ENCODE measurements at places on chromosomes 3 and 15. TPM values are rescaled to one million over a fixed set of nuclear protein-coding genes. Genes with fewer than 3 reads are reported as not detected.

The B3GALNT1 gene
- total RNA-seq, result 19.2 TPM

The MAGI1 gene
- total RNA-seq, result 46.1 TPM

GRCh38 chr3:29183346-29184087, 97.4 kb upstream of the RBMS3 start:
- no peak overlapping the region for H3K4me3 ChIP-seq
- H3K27ac ChIP-seq, result no peak overlapping the region
- no peaks in the 10 kb centered on the region for H3K27me3 ChIP-seq
- no peak for DNase-seq
- H3K36me3 ChIP-seq, result no peaks in the 10 kb centered on the region
- H3K4me1 ChIP-seq, result no peaks in the 10 kb centered on the region

- DNase-seq, result no peak
- no peaks in the 10 kb centered on the region for H3K36me3 ChIP-seq
- no peak overlapping the region for H3K4me3 ChIP-seq
- H3K27ac ChIP-seq, result no peak overlapping the region
- H3K4me1 ChIP-seq, result no peaks in the 10 kb centered on the region
Observed at GRCh38 chr3:36511791-36512486, 131.6 kb downstream of the STAC start.

The PLCH1 gene
- total RNA-seq, result 0.57 TPM

The MESP1 gene
- total RNA-seq, result 0.63 TPM

GRCh38 chr3:83807511-83807910, 1151.3 kb upstream of the CADM2 start:
- no peak for DNase-seq
- no peaks in the 10 kb centered on the region for H3K4me1 ChIP-seq
- H3K4me3 ChIP-seq, result no peak overlapping the region
- H3K36me3 ChIP-seq, result no peaks in the 10 kb centered on the region
- H3K27ac ChIP-seq, result no peak overlapping the region
- no peaks in the 10 kb centered on the region for H3K27me3 ChIP-seq

The TOMM70 gene
- 33.9 TPM for total RNA-seq

DNA sequence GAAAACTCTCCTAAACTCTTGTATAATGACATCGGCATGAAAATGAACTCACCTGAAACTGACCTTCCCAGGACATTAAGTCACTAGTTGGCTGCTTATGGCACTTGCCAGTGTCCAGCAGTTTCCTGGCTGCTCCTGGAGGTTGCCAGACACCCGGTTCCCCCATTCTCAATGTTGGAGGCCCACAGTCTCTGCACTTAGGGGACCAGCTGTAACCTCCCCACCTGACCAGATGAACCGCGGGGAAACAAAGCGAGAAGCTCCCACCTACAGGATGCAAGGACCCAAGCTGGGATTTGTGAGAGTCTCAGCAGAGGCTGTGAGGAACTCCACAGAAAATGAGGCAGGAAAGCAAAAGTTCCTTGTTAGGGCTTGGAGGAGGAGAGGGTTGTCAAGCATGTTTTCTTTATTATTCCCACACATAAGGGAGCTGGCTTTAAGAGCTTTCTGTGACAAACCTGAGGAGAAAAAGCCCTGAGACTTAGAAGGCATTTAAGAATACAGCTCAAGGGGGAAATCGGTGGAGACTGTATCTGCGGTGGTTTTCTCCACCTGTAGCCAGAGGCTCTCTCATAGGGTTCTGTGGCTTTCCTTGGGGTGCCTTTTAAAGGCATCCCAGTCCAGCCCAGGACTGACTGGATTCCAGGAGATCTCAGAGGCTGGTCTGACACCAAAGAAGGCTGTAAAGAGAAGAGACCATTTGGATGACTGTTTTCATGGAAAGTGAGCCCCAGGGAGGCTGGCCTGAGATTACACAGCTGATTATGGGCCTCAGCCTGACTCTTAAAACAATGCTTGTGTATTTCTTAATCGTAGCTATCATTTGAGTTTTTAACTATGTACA, 4.6 kb downstream of the TPM1 start:
- peak overlapping the region; percentile 90 for H3K27ac ChIP-seq
- peak overlapping the region; percentile 95 for H3K4me3 ChIP-seq
- H3K36me3 ChIP-seq, result peaks cover 6% of the 10 kb centered on the region
- DNase-seq, result no peak

The SUCLG2 gene
- 40.2 TPM for total RNA-seq

DNA sequence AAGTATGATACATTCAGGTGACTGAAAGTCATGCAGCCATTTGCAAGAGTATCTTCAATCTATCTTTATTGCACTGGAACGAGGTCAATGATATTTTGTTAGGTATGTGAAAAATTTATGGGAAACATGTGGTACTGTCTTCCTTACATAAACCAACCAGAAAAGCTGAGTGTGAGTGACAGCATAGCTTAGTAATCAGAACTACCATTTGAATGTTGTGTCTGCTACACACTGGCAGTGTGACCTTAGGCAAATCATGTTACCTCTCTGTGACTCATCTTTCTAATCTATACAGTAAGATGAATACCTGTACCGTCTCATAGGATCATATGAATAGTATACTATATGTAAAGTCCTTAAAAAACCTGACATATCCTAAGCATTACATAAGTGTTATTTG, 337.9 kb upstream of the IL12A start:
- H3K4me3 ChIP-seq, result no peak overlapping the region
- H3K4me1 ChIP-seq, result no peaks in the 10 kb centered on the region
- no peak overlapping the region for H3K27ac ChIP-seq
- H3K27me3 ChIP-seq, result no peaks in the 10 kb centered on the region
- no peak for DNase-seq

DNA sequence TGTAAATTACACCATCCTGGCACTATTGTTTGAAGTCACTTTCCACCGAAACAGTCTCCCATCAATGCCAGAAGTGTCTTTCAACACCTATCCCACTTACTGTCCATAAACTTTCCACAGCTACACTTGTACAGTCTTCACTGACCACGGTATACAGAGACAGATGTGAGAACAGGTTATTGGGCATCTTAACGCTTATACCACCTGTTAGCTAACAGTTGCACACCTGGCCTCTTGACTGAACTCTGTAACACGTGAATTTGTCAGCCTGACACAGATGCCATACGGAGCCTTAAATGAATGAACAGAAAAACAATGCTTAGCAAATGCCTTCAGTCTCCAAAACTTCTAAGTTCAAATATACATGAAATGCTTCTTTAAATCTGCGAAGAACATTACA, 440.5 kb downstream of the SHQ1 start:
- no peak overlapping the region for H3K4me3 ChIP-seq
- H3K4me1 ChIP-seq, result peaks cover 3% of the 10 kb centered on the region
- DNase-seq, result no peak

The TERC gene
- total RNA-seq, result 12.4 TPM

DNA sequence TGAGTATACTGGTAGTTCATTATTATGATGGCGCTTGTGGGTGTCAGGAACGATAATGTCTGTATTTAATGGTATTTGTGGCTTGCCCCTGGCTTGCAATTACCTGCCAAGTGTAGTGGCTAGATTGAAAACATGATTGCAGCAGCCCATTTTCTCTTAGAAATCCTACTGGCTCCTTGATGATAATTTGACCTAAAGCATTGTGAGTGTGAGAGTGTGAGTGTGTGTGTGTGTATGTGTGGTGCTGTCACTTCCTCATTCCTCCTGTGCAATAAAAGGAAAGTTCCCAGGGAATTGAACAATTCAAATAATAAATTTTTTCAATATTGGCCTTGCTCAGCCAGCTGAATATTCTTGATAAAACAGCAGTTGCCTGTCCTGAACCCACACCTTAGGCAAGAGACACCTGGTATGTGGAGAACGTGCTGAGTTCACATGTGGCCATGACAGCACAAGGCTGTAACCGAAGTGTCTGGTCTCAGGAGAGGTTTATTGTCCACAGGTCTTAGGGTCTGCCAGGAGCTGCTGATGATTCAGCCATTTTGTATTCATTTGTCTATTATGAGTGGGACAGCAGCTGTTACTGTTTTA, 193.3 kb downstream of the CD47 start:
- no peak overlapping the region for H3K4me3 ChIP-seq
- H3K27ac ChIP-seq, result no peak overlapping the region
- H3K4me1 ChIP-seq, result no peaks in the 10 kb centered on the region
- DNase-seq, result no peak
- no peaks in the 10 kb centered on the region for H3K27me3 ChIP-seq

DNA sequence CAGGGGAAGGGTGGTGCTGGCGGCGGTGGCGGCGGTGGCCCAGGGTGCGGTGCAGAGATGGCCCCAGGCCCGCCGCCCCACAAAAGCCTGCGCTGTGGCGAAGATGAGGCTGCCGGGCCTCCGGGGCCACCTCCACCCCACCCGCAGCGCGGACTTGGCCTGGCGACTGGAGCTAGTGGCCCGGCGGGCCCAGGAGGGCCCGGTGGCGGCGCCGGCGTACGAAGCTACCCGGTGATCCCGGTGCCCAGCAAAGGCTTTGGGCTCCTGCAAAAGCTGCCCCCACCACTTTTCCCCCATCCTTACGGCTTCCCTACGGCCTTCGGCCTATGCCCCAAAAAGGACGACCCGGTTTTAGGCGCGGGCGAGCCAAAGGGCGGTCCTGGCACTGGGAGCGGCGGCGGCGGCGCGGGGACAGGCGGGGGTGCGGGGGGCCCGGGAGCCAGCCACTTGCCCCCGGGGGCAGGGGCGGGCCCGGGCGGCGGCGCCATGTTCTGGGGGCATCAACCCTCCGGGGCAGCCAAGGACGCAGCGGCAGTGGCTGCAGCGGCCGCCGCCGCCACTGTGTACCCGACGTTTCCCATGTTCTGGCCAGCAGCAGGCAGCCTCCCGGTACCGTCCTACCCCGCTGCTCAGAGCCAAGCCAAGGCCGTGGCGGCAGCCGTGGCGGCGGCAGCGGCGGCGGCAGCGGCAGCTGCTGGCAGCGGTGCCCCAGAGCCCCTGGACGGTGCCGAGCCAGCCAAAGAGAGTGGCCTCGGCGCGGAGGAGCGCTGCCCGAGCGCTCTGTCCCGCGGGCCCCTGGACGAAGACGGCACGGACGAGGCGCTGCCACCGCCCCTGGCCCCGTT, 1.6 kb downstream of the SKOR1 start:
- no peaks in the 10 kb centered on the region for H3K36me3 ChIP-seq
- no peaks in the 10 kb centered on the region for H3K27me3 ChIP-seq
- H3K27ac ChIP-seq, result no peak overlapping the region
- H3K4me1 ChIP-seq, result no peaks in the 10 kb centered on the region

The FBXW12 gene
- not detected for total RNA-seq

DNA sequence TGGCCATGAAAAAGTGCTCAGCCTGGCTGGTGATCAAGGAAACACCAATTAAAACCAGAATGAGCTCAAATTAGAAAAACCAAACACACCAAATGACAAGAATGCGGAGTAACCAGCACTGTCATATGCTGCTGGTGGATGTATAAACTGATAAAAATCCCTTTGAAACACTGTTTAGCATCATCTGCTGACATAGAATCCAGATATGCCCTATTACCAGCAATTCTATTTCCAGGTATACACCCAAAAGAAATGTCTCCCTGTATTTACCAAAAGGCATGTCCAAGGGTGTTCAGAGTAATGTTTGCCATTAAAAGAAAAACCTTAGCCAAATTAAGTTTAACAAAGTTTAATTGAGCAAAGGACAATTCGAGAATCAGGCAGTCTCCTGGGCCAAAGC, 138.6 kb downstream of the FMN1 start:
- no peak for DNase-seq
- no peaks in the 10 kb centered on the region for H3K4me1 ChIP-seq
- no peaks in the 10 kb centered on the region for H3K27me3 ChIP-seq

- no peak overlapping the region for H3K27ac ChIP-seq
- H3K27me3 ChIP-seq, result no peaks in the 10 kb centered on the region
- no peaks in the 10 kb centered on the region for H3K36me3 ChIP-seq
- no peak overlapping the region for H3K4me3 ChIP-seq
Observed at GRCh38 chr3:60298141-60298540, 953.1 kb downstream of the FHIT start.

- H3K4me1 ChIP-seq, result no peaks in the 10 kb centered on the region
- H3K27me3 ChIP-seq, result no peaks in the 10 kb centered on the region
- H3K36me3 ChIP-seq, result no peaks in the 10 kb centered on the region
- H3K4me3 ChIP-seq, result no peak overlapping the region
- H3K27ac ChIP-seq, result no peak overlapping the region
- no peak for DNase-seq
Observed at GRCh38 chr3:130827486-130827885, 66.4 kb upstream of the ATP2C1 start.

- H3K4me3 ChIP-seq, result no peak overlapping the region
- H3K36me3 ChIP-seq, result no peaks in the 10 kb centered on the region
- H3K27me3 ChIP-seq, result no peaks in the 10 kb centered on the region
- H3K4me1 ChIP-seq, result peaks cover 3% of the 10 kb centered on the region
Observed at GRCh38 chr15:31222773-31223341, 103.8 kb upstream of the KLF13 start.

- no peak for DNase-seq
- no peak overlapping the region for H3K27ac ChIP-seq
- H3K27me3 ChIP-seq, result no peaks in the 10 kb centered on the region
- H3K36me3 ChIP-seq, result peaks cover 2% of the 10 kb centered on the region
- H3K4me3 ChIP-seq, result no peak overlapping the region
Observed at GRCh38 chr3:57927166-57927565, 81.1 kb upstream of the FLNB start.

The NR2E3 gene
- total RNA-seq, result 3.2 TPM
